Head of caudate nucleus (tissue), 42 donors: ENCODE measurements at places on chromosomes 1 and 21.
A peak's percentile ranks its signal among the peaks of the same experiment; 100 is the strongest.

DNA sequence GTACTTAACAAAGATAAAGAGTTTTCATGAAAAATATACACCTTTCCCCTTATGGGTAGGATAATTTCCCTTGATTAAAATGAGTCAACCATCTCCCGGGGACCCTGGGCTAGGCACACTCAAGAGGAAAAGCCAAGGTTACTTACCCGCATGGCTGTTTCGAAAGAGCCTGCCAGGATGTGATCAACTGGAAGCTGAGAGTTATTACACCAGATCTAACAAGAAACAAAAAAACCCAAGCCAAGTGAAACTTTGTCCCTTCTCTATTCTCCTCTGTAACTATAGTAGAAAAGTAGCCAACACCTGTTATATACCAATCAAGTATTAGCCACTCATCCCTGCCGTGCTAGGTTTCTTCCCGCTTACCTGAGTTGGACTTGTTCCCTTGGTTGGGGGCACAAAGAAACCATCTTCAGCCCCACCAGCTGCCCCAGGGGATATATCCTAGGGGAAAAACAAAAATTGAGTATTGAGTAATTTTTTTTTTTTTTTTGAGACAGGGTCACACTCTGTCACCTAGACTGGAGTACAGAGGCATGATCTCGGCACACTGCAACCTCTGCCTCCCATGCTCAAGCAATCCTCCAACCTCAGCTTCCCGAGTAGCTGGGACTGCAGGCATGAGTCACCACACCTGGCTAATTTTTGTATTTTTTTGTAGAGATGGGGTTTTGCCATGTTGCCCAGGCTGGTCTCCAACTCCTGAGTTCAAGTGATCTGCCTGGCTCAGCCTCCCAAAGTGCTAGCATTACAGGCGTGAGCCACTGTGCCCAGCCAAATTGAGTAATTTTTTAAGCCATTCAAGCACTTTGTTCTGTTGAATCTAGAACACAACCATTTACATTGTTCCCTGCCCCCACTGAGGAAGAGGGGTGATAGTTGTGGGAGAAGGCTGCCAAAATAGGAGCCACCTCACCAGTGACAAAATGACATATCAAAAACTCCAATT, 8.4 kb upstream of the PEX19 start:
- DNase-seq = peak; percentile 32

DNA sequence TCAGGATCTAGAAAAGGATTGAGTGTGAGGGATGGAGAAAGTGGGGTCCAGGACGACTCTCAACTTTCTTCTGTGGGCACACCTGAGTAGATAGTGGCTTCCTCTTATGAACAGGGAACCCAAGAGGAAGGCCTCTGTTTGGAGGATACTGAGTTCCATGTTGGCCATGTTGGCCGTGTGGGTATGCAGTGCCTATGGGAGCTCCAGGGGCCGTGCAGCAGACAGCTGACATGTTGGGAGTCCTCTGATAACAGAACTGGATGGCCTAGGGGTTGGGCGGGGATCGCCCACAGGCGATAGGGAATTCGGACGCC, 43.0 kb downstream of the TMEM53 start:
- DNase-seq = no peak

GRCh38 chr1:171653796-171654195, 1.3 kb upstream of the MYOC start:
- no peak for DNase-seq

DNA sequence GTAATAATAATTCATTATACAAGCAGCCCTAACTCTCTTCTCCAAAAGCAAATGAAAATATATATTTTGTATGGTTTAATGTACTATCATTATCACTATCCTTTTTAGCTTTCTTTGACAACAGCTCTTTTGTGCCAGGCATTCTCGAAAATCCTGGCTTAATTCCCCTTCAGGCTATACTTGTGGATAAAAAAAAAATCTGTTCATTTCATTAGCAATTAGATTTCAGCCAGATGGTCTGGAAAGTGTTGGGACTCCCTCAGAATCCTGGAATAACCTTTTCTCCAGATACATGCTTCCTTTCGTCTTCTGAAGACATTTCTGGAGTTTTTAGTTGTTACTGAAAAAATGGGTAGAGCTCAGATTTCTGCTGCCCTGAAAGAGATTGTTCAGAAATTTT, 83.4 kb upstream of the PLPPR4 start:
- no peak for DNase-seq

- DNase-seq = no peak
Observed at GRCh38 chr1:116966791-116967190, 34.8 kb upstream of the CD101 start.

GRCh38 chr21:16519036-16519435, 789.3 kb downstream of the USP25 start:
- DNase-seq = no peak

DNA sequence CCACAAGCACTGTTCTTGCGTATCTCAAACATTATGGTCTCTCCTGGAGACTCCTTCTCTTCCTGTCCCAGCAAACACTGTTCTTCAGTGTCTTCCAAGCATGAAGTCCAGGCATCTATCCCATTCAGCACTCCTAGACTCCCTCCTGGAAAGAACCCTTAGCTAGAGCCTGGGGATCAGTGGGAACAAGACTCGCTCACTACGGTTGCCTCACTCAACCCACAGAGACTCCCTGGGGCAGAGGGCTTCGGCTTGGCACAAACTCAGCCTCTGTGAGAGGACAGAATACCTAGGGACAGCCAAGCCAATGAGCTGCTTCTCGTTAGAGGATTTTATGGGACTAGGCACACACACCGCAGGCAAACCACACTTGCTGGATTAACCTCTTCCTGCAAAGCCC, 86.5 kb upstream of the IPO9 start:
- no peak for DNase-seq

DNA sequence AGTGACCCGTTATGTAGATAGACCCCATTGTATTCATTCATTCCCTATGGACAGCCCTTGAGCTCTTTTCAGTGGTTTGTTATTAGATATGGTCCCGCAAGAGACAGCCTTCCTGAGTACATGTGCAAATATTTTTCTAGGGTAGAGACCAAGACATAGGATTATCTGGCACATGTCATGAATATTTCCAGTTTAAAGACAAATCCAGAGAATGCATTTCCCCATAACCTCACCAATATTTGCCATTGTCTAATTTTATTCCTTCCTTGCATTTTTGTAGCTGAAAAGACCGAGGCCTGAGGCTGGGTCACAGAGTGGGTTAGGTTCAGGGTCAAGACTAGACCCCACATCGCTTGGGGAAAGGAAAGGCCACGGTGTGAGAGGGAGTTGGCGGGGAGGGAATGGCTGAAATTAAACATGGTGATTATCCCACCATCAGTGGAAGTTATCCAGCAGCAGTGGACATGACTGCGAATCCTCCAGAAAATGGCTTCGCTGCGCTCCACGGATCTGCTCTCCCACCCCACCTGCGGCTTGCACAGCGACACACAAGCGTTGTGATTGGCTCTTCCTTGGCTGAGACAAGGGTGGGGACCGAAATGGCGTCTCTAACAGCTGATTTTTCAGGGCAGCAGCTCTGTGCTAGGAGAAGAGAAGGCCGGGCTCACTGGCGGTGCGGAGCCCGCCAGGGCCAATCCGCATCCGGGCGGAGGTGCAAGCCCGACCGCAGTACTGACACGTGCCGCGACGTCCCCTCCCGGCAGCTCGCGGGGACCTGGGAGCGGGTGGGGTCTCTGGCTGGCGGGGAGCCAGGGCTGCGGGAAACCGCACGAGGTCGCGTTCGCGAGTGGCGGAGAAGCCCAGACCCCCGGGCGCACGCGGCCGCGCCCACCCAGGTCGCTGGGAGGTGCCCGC, 16.1 kb upstream of the STMN1 start:
- no peak for DNase-seq

GRCh38 chr1:155729031-155729898, 40.4 kb downstream of the DAP3 start:
- DNase-seq = peak; percentile 73

GRCh38 chr1:204977318-204977717, 65.7 kb upstream of the CNTN2 start:
- DNase-seq = no peak

- no peak for DNase-seq
Observed at GRCh38 chr1:32917521-32917920, 16.3 kb upstream of the TMEM54 start.

GRCh38 chr21:35149698-35150097, 100.6 kb upstream of the RUNX1 start:
- DNase-seq = no peak

GRCh38 chr1:187513190-187513589, 684.4 kb downstream of the PLA2G4A start:
- no peak for DNase-seq
